ENCODE measurements at places on chromosomes 7 and 10.
A peak's percentile ranks its signal among the peaks of the same experiment; 100 is the strongest.

DNA sequence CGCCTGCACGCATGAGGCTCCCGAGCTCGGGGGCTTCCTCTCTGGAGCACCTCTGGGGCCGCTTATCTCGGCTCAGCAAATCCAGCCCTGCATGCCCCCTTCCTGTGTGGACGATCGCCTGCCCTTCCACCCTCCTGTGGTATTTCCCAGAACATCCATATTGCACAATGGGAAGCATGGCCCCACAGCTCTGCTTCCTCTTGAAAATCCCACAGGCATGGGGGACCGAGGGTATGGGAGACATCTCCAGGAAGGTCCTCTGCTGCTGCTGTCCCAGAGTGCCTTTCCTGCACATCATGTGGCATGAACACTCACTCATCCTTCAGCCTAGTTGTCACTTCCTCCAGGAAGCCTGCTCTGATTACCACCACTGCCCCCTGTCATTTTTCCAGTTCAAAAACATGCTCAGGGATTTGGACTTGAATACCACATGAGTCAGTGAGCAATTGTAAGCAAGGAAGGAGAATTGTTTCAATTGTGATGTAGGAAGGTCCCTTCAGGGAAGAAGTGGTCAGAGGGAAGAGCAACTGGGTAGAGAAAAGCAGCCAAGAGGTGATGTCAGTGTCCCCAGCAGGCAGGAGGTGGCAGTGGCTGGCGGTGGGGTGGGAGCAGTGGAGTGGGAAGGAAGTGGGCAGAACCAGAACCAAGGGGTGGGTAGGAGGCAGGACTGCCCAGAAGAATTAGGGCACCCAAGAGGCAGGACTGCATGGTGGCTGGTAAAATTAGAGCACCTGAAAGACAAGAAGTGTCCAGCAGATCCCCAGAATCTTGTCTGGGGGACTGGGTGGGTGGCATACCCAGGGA lies 67.5 kb upstream of the ZMIZ1 start:
- no peak for DNase-seq

- no peak for DNase-seq
These were observed 33.9 kb upstream of the ZNF273 start for GRCh38 chr7:64869121-64869725.

DNA sequence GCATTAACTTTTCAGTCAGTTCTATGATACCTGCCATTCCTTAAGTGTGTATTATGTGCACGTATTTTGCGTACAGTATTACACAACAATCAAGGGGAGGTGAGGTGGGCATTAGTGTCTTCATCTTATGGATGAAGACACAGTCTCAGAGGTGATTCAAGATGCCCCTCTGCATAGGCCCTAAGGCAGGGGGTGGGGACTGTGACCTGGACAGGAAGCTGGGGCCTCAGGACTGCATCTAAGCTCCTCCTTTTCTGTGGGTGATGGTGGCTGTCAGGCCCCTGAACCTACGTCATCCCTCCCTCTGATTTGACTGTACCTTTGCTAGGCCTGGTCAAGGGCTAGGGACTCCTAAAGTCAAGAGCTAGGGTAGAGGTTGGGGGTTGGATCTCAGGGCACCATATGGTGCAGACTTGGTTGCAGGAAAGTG lies 38.9 kb downstream of the HK1 start:
- DNase-seq = no peak

DNA sequence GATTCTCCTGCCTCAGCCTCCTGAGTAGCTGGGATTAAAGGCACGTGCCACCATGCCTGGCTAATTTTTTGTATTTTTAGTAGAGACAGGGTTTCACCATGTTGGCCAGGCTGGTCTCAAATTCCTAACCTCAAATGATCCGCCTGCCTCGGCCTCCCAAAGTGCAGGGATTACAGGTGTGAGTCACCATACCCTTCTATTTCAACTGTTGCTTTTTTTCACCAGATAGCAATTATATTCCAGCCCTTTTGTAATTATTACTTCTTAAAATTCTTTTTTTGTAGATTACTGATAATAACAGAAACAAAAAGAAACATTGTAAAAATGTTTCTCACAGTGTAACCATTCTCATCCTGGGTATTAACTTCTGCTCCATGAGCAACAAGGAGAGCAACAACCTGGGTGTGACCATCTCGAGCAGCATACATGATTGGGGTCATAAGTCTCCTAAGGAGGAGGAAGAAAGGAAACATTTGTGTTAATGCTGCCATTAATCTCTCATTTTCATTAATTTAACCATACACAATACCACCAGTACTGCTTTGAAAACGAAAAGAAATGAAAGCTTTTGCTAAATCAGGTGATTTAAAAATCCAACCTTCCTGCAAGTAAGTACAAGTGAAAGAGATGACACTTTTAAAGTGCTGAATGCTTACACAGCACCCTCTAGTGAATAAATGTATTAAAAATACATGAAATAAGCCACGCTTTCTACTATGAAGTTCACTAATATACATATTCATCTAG lies 41.8 kb downstream of the ASZ1 start:
- DNase-seq = no peak

- DNase-seq = no peak
These were observed at the start of gene RAPGEF5 for GRCh38 chr7:22356701-22357310. RAPGEF5 (minus strand) TSS chr7:22357154; CDS start chr7:22357060, 94 bp downstream.

- DNase-seq = no peak
These were observed 46.2 kb upstream of the MKLN1 start for GRCh38 chr7:131281266-131282048.

- no peak for DNase-seq
These were observed 483.6 kb downstream of the INHBA start for GRCh38 chr7:41219276-41219675.

GRCh38 chr10:100184840-100185239 lies 989 bp downstream of the ERLIN1 start:
- no peak for DNase-seq

- no peak for DNase-seq
These were observed 355.7 kb upstream of the SHH start for GRCh38 chr7:156167987-156168386.

GRCh38 chr7:54189330-54189729 lies 352.8 kb upstream of the VSTM2A start:
- no peak for DNase-seq

GRCh38 chr10:80453842-80454512 lies at the start of gene TSPAN14:
TSPAN14 (plus strand) TSS chr10:80454310; CDS start chr10:80489234, 34,924 bp downstream.
- DNase-seq = peak; percentile 92

- peak; percentile 83 for DNase-seq
These were observed 30.0 kb upstream of the MSRB2 start for GRCh38 chr10:23065181-23065948.

DNA sequence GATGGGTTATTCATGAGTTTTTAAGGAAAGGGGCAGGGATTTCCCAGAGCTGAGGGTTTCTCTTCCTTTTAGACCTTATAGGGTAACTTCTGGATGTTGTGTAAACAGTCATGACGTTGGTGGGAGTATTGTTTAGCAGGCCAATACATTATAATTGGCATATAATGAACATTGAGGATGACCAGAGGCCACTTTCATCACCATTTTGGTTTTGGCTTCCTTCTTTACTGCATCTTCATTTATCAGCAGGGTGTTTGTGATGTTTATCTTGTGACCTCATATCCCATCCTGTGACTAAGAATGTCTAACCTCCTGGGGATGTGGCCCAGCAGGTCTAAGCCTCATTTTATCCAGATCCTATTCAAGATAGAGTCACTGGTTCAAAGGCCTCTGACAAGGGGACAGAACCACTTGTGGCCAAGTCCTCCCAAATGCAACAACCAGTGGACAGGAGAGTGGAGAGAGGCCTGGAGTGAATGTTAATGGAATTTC lies 77.3 kb upstream of the RPA3 start:
- DNase-seq = no peak

GRCh38 chr10:86411281-86411841 lies 44.8 kb upstream of the GRID1 start:
- DNase-seq = peak; percentile 28

- DNase-seq = no peak
These were observed 21.4 kb upstream of the GNAT3 start for GRCh38 chr7:80533287-80533686.

DNA sequence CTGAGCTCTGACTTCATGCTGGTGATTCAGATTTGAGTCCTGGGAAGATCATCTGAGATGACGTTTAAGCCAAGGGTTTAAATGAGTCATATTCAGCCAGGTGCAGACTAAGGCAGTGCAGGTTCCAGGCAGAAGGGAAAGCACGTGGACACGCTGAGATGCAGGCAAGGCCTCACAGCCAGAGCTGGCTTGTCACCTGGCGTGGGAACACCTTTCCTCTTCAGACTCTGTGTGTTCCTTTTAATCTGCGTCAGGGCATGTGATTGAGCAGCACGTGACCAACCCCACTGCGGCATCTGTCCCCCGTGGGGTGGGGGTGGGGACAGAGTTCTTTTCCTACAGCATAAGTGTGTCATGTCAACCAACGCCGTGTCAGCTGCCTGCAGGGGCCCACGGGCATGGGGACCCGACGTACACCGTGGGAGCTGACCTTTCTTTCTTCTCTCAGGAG lies 10.7 kb upstream of the IDI2 start:
- no peak for DNase-seq

Measured in left cardiac atrium (tissue), 4 donors.